A673 (cell line): ENCODE measurements at places on chromosomes 3 and 15.

- no peak for DNase-seq
These were observed 35.3 kb upstream of the TUBGCP5 start for GRCh38 chr15:23074684-23075083.

DNA sequence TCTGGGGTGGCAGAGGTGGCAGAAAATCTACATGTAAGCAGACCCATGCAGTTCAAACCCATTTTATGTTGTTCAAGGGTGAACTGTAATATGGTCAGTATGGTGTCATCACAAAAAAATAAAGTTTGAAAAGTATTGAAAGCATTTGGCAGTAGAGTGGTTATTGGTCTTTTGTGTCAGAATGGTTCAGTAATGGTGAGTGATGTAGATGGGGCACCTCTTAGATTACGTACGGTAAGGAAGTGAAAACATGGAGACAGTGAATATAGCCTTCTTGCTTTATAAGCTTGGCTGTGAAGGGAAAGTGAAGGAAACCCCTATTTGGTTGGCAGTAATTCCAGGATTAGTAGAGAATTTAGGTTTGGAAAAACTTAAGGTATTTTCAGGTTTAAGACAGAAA lies 17.2 kb upstream of the CCNB2 start:
- no peak for DNase-seq

DNA sequence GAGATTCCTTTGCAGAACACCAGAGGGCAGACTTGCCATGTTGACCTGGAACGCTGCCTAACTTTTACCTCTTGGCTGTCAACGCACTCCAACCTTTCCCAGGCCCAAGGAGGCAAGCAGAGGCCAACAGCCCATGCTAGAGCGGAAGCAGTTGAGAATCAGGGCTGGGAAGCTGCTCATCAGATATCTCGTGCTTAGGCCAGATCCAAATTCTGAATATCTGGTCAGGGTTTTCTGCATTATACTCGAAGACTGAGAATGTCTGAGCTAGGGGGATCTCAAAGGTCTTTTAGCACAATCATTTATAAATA lies 2.5 kb downstream of the XIRP1 start:
- DNase-seq: peak; percentile 37

GRCh38 chr3:31203960-31204795 lies 309.7 kb upstream of the GADL1 start:
- DNase-seq: no peak

DNA sequence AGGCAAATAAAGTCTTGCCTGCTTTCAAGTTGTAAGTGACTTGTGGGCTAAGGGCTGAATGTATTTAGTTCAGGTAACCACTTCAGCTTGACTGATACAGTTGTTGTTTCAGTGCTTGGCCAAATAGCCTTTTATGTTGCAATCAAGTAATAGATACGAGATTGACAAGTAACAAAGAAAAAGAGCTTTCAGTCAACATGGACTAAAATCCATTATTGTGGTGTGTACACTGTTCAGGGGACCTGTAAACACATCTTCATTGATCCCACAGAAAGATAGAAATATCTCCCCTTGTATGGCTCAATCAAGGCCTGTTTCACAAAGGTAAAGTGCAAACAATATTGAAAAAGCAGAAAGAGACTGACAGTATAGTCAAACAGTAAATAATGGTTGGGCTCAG lies 224.8 kb upstream of the TMCO5A start:
- no peak for DNase-seq
